GOT3 (cell line): ENCODE measurements at places on chromosomes 7 and 10.

DNA sequence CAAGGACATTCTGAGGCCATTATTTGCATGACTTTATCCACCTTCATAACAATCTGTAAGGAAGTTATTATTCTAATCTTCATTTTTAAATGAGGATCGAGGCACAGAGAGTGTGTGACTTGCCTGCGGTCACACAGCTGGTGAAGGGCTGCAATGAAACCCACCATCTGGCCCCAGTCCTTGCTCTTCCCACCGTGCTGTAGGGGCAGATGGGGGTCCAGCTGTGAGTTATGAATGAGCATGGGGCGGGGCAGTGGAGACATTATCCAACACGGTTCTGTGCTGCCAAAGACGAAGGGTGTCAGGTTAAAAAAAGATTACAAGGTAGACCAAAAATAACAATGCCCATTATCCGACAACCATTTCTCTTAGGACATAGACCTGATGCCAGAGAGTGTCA, 417.5 kb upstream of the MGMT start:
- no peak for DNase-seq

DNA sequence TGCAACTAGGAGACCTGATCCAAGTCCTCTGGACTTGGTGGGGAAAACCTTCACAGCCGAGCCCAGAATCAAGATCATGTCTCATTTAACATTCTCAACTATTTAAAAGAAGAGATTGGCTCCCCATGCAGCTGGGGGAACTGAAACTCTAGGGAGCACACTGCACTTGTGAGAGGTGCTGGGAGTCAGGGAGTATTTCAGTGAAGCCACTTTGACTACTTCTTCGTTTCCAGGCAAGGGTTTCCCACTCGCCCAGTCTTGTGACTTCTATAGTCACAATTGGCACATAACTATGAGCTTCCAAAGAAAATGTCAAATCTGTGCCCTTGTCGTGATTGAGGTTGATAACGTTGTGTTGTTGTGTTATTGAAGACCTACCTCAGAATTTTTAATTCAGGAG, 62.9 kb downstream of the AKR1B1 start:
- no peak for DNase-seq

DNA sequence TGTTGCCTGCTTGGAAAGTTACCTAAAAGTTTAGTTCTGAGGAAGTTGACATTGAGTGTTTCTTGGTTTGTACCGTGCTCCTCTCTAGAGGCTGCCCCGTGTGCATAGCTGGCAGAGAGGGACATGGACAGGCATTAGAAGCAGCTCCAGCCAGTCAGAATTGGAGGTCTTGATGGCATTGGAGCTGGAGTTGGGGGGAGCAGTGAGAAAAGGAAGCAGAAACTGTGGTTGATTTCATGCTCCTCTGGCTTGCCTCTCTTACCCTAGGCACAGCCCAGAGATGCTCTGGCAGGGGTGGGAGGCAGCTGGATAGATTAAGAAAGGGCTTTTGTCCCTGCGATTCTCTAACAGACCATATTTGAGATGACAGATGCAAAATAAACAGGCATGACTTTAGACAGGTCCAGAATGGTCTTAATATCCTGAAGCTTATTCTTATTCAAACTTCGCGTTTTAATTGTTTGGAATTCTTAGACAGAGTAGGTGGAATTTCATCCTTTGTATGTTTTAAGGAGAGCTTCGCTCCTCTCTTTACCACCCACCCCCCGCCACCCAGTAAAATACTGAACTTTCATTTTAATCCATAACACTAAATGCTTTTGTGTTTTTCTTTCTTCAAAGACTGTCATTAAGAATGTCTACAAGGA, 73.5 kb upstream of the GLCCI1 start:
- DNase-seq: no peak

DNA sequence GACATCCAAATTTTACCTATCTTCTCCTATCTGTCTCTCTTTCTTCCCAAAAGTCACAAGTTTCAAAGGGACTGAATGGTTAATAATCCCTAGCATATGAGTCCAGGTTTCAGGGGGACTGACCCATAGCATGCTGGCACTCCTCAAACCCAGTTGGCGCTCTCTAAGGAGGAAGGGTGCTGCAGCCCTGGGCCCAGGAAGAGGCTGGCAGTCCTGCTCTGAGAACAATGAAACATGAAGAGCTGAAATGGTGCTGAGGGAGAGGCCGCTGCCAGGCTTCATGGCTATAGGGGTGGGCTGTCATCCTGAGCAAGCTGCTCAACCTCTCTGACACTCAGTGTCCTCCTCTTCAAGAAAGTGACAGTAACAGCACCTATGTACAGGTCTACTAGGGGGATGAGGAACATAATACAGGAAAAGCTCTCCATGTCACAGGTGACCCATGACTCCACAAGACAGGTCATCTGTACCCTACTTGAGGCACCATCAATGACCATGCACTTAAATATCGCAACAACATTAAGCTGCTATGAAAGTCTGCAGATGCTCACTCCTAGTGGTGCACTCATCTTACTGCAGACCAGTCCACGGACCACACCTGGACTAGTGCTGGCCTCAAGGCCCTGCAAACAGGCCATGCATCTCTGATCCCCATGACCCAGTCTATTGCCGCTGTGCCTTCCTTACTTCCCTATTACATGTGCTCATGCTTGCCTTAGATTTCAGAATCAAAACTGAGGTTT, 17.0 kb downstream of the COBL start:
- no peak for DNase-seq

DNA sequence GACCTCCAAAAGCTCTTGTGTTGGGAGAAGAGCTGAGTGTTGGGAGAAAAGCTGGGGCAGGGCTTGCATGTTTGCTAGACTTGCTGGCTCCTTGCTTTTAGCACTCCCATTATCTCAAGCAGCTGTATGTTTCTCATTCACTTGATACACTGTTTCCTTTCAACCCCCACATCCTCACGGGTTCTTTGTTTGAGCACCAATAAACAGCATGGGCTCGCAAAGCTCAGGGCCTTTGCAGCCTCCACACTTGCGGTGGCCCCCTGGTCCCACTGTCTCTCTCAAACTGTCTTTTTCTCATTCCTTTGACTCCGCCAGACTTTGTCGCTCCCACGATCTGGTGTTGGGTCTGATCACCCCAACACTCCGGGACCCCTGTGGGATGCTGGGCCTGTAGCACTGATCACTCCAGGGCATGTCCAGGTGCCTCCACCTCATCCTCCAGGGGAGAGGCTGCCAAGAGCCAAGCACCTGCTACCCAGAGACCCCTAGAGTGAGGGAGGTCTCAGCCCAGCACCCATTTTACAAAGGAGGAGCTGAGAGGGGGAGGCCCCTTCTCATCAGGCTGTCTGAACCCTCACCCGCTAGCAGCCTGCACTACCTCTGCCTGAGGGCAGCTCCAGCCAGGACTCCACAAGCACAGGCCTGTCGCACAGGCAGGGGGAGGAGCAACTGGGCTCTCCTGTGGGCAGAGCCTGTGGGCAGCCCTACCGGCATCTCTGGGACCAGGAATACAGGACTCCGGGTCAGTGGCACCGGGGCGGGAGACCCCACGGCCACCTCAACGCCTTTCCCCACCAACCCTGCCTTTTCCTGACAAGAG, 49.1 kb upstream of the MSMB start:
- no peak for DNase-seq
